ENCODE measurements at places on chromosomes 1 and 21.

GRCh38 chr1:230713547-230713914 is 391 bp downstream of the AGT start:
- no peak for DNase-seq

- DNase-seq: no peak
These were observed 796.3 kb downstream of the LRRIQ3 start for GRCh38 chr1:73401666-73402065.

- DNase-seq: no peak
These were observed 28.0 kb downstream of the SLAMF1 start for GRCh38 chr1:160618763-160619274.

DNA sequence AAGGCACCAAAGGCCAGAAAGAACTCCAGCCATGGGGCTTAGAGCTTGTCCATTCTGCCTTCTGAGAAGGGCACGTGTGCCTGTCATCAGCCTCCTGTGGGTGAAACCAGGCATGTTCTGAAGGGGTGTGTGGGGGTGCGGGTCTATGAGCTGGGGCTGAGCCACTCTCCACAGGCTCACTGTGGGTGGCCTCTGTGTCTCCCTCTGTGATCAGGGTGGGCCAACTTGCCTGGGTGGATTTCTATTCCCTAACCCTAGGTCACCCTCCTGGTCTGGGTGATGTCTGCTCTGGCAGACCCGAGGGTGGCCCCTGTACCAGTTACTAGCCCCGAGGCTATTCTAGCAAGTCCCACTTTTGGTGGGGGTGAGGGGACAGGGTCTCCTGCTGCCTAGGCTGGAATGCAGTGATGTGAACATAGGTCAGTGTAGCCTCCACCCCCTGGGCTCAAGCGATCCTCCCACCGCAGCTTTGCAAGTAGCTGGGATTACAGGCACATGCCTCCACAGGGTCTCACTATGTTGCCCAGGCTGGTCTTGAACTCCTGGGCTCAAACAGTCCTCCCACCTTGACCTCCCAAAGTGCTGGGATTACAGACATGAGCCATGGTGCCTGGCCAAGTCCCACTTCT is 94.4 kb downstream of the TRIM11 start:
- no peak for DNase-seq

GRCh38 chr1:110155878-110156522 is 5.7 kb downstream of the SLC6A17 start:
- peak; percentile 74 for DNase-seq

GRCh38 chr1:231016234-231016633 is 23.8 kb downstream of the FAM89A start:
- no peak for DNase-seq

DNA sequence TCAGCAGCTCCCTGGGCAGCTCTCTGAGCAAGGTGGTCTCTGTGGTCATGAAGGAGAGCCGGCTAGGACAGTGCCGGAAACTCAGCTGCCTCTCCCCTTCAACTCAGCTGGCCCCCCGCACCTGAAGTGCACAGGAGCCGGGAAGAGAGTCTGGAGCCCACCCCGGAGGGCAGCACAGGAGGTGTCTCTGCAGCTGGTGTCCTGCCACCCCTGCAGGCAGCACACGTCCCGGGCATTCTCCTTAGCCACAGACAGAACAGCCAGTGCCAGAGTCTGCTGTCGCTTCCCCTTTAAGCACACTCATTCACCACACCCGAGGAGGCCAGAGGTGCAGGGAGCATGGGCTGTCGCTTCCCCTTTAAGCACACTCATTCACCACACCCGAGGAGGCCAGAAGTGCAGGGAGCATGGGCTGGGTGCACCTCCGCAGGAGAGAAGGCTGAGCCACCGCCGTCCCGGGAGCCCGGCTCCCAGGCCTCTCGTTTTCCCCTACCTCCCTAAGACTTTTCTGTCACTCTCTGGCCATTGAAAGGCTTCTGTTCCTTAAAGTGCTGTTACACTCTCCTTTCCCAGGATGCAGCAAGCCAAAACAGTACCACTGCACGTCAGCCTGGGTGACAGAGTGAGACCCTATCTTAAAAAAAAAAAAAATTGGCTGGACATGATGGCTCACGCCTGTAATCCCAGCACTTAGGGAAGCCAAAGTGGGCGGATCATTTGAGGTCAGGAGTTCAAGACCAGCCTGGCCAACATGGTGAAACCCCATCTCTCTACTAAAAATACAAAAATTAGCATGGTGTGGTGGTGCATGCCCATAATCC is 16.9 kb upstream of the SAMD11 start:
- DNase-seq: no peak

- DNase-seq: peak; percentile 77
These were observed 829 bp downstream of the SPEN start for GRCh38 chr1:15848143-15848928.

- DNase-seq: no peak
These were observed 32.0 kb upstream of the PRDX6 start for GRCh38 chr1:173445164-173445563.

DNA sequence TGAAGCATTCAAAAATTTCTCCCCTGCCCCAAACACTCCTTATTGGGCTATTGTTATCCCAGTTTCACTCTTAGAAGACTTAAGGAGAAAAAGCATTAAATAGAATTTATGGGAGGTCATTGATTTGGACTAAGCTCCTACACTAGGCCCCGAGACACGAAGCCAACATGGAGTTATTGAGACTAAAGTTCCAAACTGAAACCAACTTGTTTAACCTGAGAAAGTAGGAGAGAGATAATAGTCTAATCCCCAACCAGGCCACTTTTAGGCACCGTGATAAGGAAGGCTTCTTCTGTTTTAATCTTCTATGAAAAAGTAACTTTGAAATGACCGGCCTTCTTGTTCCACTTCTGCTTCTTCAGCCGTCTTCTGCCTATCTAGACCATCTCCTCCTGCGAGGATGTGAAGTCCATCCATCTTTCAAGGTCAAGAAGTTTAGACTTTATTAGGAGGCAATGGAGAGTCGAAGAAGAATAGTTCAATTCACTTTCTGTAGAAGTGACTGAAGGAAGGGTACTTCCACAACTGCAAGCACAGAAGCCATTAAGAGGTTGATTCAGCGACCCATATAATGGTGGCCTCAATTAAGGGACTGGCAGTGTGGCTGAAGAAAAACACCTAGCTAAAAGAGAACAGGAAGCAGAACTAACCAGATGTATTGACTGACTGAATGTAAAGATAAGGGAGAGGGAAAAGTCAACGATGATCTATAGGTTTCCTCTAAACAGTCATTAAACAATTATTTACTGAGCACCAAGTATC is 428.8 kb downstream of the SMYD3 start:
- no peak for DNase-seq

- no peak for DNase-seq
These were observed 25.3 kb downstream of the IGSF21 start for GRCh38 chr1:18132711-18133541.

- peak; percentile 89 for DNase-seq
These were observed at the start of gene OLFML2B for GRCh38 chr1:162023547-162024501. Gene OLFML2B (minus strand): TSS chr1:162023869. CDS start chr1:162023430, 439 bp downstream.

GRCh38 chr1:194857413-194857812 is 1671.0 kb upstream of the B3GALT2 start:
- DNase-seq: no peak

- DNase-seq: no peak
These were observed 115.4 kb upstream of the RAB4A start for GRCh38 chr1:229155472-229155871.

- DNase-seq: no peak
These were observed 178.1 kb downstream of the SLC45A1 start for GRCh38 chr1:8495928-8496401.

DNA sequence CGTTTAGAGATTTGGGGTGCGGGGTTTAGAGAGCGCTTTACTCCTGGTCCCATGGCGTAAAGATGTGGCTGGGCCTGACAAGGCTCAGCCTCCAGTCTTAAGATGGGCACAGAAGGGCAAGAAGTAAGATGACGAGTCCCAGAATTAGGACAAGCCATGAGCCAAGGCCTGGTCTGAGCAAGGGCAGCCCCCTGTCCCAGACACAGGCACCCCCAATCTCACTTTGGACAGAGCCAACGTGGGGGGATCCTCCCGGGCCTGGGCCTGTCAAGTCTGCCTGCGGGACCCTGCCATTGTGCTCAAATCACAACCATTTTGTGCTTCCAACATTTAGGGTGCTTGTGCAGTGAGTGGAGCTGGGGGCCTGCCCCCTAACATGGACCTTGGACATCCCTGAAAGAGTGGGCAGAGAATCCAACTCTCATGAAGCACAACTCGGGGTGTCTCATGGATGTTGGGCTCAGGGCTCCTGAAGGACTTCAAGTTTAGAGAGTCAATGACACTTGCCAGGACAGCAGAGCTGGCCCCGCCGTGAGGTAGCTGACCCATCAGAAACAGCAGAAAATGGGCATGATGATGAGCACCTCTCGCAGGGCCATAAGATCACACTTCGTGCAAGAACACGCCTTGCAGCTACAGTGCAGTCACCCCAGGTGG is 52.6 kb downstream of the KIF21B start:
- DNase-seq: no peak

GRCh38 chr1:228275430-228276173 is 67.8 kb downstream of the OBSCN start:
- peak; percentile 94 for DNase-seq

DNA sequence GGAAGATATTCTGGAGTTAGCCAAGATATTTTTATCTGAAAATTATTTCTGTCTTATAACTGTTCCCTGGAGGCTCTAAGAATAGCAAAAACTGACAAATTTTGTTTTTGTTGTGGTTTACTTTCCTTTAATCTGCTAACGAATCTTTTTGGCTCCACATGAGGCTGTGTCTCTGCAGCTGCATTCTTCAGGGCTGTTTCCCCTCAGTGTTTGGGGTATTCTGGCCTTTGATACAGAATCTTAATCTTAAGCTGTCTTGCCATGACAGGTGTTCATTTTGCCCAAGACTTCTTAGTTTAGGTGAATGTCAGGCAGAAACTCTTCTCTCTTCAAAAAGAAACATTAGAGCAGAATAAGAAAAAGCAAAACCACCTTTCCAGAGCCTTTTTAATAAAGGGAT is 83.8 kb downstream of the GABPA start:
- no peak for DNase-seq

DNA sequence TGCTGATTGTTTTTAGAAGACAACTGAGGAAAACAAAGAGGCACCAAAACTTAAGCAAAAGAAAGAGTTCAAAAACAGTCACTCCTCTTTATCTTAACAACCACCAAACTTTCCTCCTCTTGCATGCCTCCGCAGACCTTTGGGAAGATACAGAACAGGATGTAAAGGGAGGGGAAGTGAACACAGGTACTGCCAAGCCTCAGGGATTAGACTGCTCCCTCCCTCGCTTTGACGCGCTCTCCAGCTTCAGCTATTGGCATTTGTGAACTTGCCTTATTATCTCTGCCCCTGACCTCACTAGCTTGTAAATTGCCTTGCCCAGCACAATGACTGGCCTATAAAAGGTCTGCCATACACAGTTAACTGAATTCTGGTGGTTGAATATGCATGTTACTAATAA is 4.8 kb upstream of the SRP9 start:
- DNase-seq: no peak

GRCh38 chr1:84278905-84279304 is 22.6 kb upstream of the SAMD13 start:
- DNase-seq: no peak

GRCh38 chr1:199291022-199291740 is 652.3 kb downstream of the PTPRC start:
- no peak for DNase-seq

GRCh38 chr1:33610391-33610790 is 137.9 kb downstream of the ZSCAN20 start:
- DNase-seq: no peak

- no peak for DNase-seq
These were observed 23.3 kb upstream of the CDK18 start for GRCh38 chr1:205481218-205481617.

GRCh38 chr1:115117298-115117697 is 28.0 kb upstream of the TSPAN2 start:
- no peak for DNase-seq

DNA sequence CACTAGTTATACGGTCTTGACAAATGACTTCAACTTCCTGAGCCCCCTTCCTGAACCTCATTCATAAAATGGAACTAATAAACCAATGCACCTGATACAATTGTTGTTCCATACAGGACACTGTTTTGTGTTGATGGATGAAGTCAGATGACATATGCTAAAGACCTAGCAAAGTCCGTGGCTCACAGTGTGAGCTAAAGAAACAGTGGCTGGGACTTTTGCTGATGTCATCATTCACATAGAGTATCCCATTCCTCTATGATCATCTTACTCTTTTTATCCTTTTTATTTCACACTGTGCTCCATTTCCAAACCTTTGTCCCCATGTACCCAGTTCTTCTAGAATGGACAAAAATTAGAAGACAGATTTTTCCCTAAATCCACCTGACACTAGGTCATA is 83.7 kb upstream of the KAZN start:
- no peak for DNase-seq

- DNase-seq: peak; percentile 45
These were observed 4.5 kb upstream of the DDR2 start for GRCh38 chr1:162627662-162628296.

- DNase-seq: peak; percentile 84
These were observed 14.6 kb upstream of the PKP1 start for GRCh38 chr1:201268604-201269151.

- DNase-seq: no peak
These were observed 287.1 kb upstream of the AJAP1 start for GRCh38 chr1:4367230-4367777.

DNA sequence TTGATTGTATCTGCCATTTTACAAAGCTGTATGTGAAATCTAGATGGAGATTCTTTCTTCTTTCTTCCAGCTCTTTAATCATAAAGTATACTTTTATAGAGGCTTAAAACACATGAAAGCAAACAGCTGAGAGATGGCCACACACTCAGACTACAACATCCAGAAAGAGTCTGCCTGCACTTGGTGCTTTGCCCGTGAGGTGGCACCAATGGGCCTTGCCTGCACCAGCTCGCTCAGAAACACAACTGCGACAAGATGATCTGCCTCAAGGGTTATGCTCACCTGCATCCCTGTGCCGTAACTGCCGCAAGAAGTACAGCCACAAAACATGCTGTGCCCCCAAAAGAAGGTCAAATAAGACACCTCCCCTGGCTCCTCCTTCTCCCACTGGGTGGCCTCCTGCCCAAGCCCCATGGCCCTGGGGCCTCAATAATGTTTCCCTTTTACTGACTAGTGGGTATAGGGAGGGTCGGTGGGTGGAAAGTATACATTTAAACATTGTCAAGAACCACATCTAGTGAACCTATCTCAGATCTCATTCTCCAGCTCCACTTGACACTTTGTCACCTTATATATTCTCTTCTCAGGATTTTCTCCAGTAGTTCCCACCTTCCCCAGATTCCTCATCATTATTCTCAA is 66.7 kb upstream of the ANGPTL3 start:
- peak; percentile 80 for DNase-seq

All from adipocyte (in vitro differentiated cells).